ENCODE measurements at places on chromosomes 5 and 9. TPM values are rescaled to one million over a fixed set of nuclear protein-coding genes. Genes with fewer than 3 reads are reported as not detected.

The SPINK6 gene
- total RNA-seq: not detected

The PTPRD gene
- total RNA-seq: 13.1 TPM

The GPR151 gene
- not detected for total RNA-seq

The QRFP gene
- not detected for total RNA-seq

The RASEF gene
- total RNA-seq: 0.44 TPM

The PCDHGA9 gene
- 8.0 TPM for total RNA-seq

The NR4A3 gene
- 2.0 TPM for total RNA-seq

The PCDHGC5 gene
- total RNA-seq: 8.1 TPM

The GARIN3 gene
- not detected for total RNA-seq

The SPARC gene
- 1,480 TPM for total RNA-seq

The ANKRD33B gene
- total RNA-seq: 25.0 TPM

The TERT gene
- not detected for total RNA-seq

The DRD1 gene
- total RNA-seq: under 0.01 TPM

The FAM221B gene
- total RNA-seq: not detected

The SPRY4 gene
- total RNA-seq: 2.5 TPM

The FAM193B gene
- total RNA-seq: 25.7 TPM

The SPEF2 gene
- total RNA-seq: 4.1 TPM

The DOCK2 gene
- 3.1 TPM for total RNA-seq

The LRRC26 gene
- total RNA-seq: not detected

The CARTPT gene
- not detected for total RNA-seq

The TSLP gene
- total RNA-seq: 5.7 TPM

The ASS1 gene
- 225 TPM for total RNA-seq

The FOXD4 gene
- total RNA-seq: 0.17 TPM

The STPG3 gene
- total RNA-seq: 0.66 TPM

The CARD6 gene
- total RNA-seq: 18.7 TPM

The BTNL3 gene
- not detected for total RNA-seq

The TUSC1 gene
- 7.4 TPM for total RNA-seq

The BTNL9 gene
- not detected for total RNA-seq

The THBS4 gene
- 11.9 TPM for total RNA-seq

The GLRA1 gene
- not detected for total RNA-seq

The DCTN4 gene
- total RNA-seq: 72.9 TPM

The TMEM252 gene
- total RNA-seq: not detected

The CDH9 gene
- not detected for total RNA-seq

The FGFR4 gene
- 20.1 TPM for total RNA-seq
